ENCODE measurements at places on chromosomes 3 and 15. TPM values are rescaled to one million over a fixed set of nuclear protein-coding genes. Genes with fewer than 3 reads are reported as not detected.

The SLC24A5 gene
- polyA plus RNA-seq, result not detected

The CMTM8 gene
- 2.8 TPM for polyA plus RNA-seq

The DISP2 gene
- polyA plus RNA-seq, result 0.42 TPM

The CACNA2D2 gene
- polyA plus RNA-seq, result 0.40 TPM

The DUOXA1 gene
- polyA plus RNA-seq, result not detected

The CADPS gene
- not detected for polyA plus RNA-seq

GRCh38 chr3:56411166-56411565, 57.1 kb downstream of the ERC2 start:
- no peak for DNase-seq
- H3K27me3 ChIP-seq, result peaks cover 55% of the 10 kb centered on the region
- no peak overlapping the region for H3K27ac ChIP-seq
- H3K4me3 ChIP-seq, result no peak overlapping the region
- no peaks in the 10 kb centered on the region for H3K36me3 ChIP-seq
- no peaks in the 10 kb centered on the region for H3K4me1 ChIP-seq

DNA sequence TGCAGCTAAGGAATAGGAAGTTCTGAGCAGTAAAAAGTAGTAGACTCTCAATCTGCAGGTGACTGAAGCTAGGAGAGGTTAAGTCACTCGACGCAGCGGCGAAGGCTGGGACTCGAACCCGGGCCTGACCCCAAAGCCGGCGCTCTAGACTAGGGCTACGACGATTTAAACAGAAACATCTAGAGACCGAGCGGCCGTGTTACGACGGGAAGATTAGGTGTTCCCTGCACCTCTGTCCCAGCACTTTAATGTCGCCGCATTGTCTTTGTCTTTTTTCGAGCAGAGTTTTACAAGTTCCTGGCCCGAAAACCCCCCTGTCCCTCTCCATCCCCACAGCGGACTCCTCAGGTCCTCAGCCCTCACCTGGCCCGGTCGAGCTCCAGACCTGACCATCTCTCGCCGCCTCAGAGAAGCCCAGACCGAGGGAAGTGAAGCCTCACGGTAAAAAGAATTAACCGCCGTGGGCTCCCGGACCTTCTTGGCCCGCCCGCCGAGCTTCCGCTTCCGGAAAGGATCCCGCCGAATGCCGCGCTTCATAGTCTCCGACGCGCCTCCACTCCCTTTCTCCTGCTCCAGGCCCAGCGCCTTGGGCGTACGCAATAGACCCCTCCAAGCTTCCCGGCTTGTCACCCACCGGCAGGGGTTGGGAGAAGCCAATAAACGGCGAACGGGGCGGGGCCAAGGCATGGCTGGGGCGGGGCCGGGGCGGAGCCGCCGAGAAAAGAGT, at the start of gene CCDC14:
TSS of gene CCDC14 (minus strand) at position 449 of the 727 bp plus-strand sequence. CDS start at position 393, 56 bp downstream.
- H3K4me3 ChIP-seq, result peak within 1 kb of the TSS; percentile 97
- no peaks in the 10 kb centered on the region for H3K36me3 ChIP-seq
- H3K27ac ChIP-seq, result peak within 1 kb of the TSS; percentile 95
- DNase-seq, result peak; percentile 62

- H3K4me3 ChIP-seq, result no peak overlapping the region
- peaks cover 16% of the 10 kb centered on the region for H3K36me3 ChIP-seq
- no peaks in the 10 kb centered on the region for H3K4me1 ChIP-seq
- no peak overlapping the region for H3K27ac ChIP-seq
- no peaks in the 10 kb centered on the region for H3K27me3 ChIP-seq
These were observed 126.7 kb upstream of the PHLDB2 start for GRCh38 chr3:111732252-111732879.

DNA sequence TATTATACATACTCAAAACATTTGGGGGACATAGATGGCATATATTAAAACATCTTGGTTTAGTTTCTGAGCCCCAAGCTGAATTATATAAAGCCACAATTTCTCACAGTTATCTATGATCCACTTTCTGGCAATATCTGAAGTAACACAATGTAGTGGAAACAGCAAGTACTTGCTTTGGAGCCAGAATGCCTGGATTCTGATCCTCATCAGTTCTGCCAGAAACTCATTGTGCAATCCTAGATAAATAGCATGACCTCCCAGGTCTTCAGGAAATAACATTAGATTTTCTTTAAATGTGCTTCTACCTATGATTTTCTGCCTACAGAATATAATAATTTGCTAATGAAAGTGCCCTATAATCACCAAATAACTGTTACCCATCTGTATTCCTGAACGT, 544.9 kb downstream of the NAALADL2 start:
- H3K27ac ChIP-seq, result no peak overlapping the region
- no peaks in the 10 kb centered on the region for H3K36me3 ChIP-seq
- no peaks in the 10 kb centered on the region for H3K27me3 ChIP-seq
- no peak for DNase-seq
- H3K4me3 ChIP-seq, result no peak overlapping the region

DNA sequence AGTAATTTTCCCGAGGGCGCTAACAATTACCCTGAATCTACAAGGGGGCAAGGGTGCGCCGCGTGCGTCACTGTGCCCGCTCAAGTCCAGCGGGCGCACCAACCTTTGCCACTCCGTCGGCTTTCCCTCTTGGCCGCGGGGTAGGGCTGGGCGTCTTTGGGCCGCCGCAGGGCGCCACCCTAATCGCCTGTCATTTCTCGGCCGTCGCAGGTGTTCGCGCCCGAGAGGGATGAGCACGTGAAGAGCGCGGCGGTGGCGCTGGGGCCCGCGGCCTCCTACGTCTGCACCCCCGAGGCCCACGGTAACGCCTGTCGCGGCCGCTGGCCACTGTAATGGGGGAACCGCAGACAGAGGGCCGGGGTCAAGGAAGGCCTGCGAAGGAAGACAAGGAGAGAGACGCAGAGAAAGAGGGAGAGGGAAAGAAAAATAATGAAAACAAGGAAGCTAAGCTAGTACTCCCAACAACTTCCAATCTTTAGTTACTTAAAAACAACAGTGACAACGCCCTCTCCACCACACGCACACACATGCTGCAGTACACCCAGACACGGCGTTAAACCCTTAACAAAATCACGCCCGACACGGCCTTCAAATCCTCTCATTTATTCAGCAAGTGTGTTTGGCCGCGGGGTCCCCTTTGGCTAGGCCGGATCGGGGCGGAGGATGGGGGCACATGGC, 3.8 kb downstream of the SKOR1 start:
- DNase-seq, result no peak
- H3K36me3 ChIP-seq, result no peaks in the 10 kb centered on the region
- no peak overlapping the region for H3K27ac ChIP-seq
- H3K4me3 ChIP-seq, result peak overlapping the region; percentile 10
- peaks cover 53% of the 10 kb centered on the region for H3K4me1 ChIP-seq

- H3K4me3 ChIP-seq, result no peak overlapping the region
- H3K4me1 ChIP-seq, result peaks cover 60% of the 10 kb centered on the region
- no peaks in the 10 kb centered on the region for H3K27me3 ChIP-seq
- H3K27ac ChIP-seq, result no peak overlapping the region
- H3K36me3 ChIP-seq, result no peaks in the 10 kb centered on the region
These were observed 2.9 kb downstream of the MCTP2 start for GRCh38 chr15:94234300-94234699.

GRCh38 chr15:31278544-31279220, 48.0 kb upstream of the KLF13 start:
- no peaks in the 10 kb centered on the region for H3K36me3 ChIP-seq
- no peak for DNase-seq
- H3K27me3 ChIP-seq, result no peaks in the 10 kb centered on the region
- no peak overlapping the region for H3K27ac ChIP-seq

DNA sequence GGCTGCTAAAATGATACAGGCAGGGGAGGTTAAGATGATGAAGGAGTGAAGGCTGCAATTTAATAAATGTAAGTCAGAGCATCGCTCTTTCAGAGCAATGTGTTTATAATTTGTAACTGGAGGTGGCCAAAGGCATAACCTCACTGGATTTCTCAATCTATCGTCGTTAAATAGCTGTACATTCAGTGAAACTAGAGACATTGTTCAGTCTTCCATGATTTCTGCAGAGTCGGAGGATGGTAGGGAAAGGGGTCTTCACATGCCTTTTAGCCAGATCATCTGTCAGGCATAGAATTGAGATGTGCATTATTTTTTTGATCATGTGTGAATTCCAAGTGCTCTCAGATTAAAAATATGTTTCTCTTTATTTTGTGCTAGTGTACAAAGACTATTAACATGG, 315.4 kb downstream of the OXSM start:
- no peak overlapping the region for H3K4me3 ChIP-seq
- peaks cover 10% of the 10 kb centered on the region for H3K4me1 ChIP-seq
- H3K36me3 ChIP-seq, result no peaks in the 10 kb centered on the region
- H3K27ac ChIP-seq, result no peak overlapping the region
- H3K27me3 ChIP-seq, result no peaks in the 10 kb centered on the region

GRCh38 chr3:30835667-30836066, 58.8 kb downstream of the GADL1 start:
- no peaks in the 10 kb centered on the region for H3K36me3 ChIP-seq
- H3K27ac ChIP-seq, result no peak overlapping the region
- no peak overlapping the region for H3K4me3 ChIP-seq

GRCh38 chr15:45116006-45116481, 1.9 kb downstream of the DUOXA2 start:
- peaks cover 68% of the 10 kb centered on the region for H3K27me3 ChIP-seq
- no peaks in the 10 kb centered on the region for H3K36me3 ChIP-seq
- H3K4me3 ChIP-seq, result peak overlapping the region; percentile 68
- H3K27ac ChIP-seq, result no peak overlapping the region
- no peak for DNase-seq
- peaks cover 64% of the 10 kb centered on the region for H3K4me1 ChIP-seq

DNA sequence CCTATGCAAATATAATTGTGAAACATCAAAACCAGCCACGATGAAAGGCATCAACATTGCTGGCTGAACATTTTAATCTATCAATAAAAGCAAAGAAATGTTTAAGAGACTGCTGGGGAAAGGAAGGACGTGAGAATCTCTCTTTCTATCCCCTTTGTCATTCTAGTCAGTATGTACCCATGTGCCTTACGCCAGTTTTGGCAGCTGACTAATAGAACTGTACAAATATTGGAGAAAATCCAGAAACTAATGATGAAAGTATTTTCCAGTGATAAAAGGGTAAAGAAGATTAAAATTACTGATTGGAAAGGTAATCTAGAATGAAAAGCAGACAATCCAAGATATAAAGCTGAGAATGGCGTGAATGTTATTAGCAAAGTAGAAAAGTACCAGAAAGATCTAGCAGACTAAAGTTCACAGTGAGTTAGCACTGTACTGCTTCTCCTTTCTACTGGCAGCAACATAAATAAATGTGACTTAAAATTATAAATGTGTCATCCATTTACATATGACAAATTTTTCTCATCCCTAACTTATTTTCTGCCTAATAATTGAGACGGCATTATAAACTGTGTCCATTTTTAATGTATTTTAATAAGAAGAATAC, 401.9 kb upstream of the CNTN4 start:
- no peak overlapping the region for H3K4me3 ChIP-seq
- no peak overlapping the region for H3K27ac ChIP-seq
- no peaks in the 10 kb centered on the region for H3K27me3 ChIP-seq
- H3K36me3 ChIP-seq, result no peaks in the 10 kb centered on the region

GRCh38 chr3:23810343-23811184, 4.8 kb downstream of the UBE2E1 start:
- peak overlapping the region; percentile 99 for H3K4me3 ChIP-seq
- DNase-seq, result no peak
- peaks cover 70% of the 10 kb centered on the region for H3K4me1 ChIP-seq
- no peaks in the 10 kb centered on the region for H3K36me3 ChIP-seq
- H3K27ac ChIP-seq, result peak overlapping the region; percentile 98
- no peaks in the 10 kb centered on the region for H3K27me3 ChIP-seq

- no peaks in the 10 kb centered on the region for H3K27me3 ChIP-seq
- H3K4me3 ChIP-seq, result peak overlapping the region; percentile 0
- peaks cover 20% of the 10 kb centered on the region for H3K4me1 ChIP-seq
- no peak for DNase-seq
These were observed 8.6 kb downstream of the OXSR1 start for GRCh38 chr3:38173834-38174418.

Measured in naive thymus-derived CD8-positive, alpha-beta T cell (primary cell).